Myometrial cell (primary cell): ENCODE measurements at places on chromosomes 6 and 20. TPM values are rescaled to one million over a fixed set of nuclear protein-coding genes. Genes with fewer than 3 reads are reported as not detected.

The SAYSD1 gene
- 9.5 and 14.0 TPM in 2 replicates for total RNA-seq

The FANCE gene
- 8.9 and 10.4 TPM in 2 replicates for total RNA-seq

The SPATA25 gene
- not detected in 2 replicates for total RNA-seq

The MAS1 gene
- total RNA-seq, result not detected in 2 replicates

The CLPSL1 gene
- total RNA-seq, result not detected in 2 replicates

The NOX3 gene
- not detected in 2 replicates for total RNA-seq

The RIMS4 gene
- total RNA-seq, result not detected in 2 replicates

The OR2B6 gene
- not detected in 2 replicates for total RNA-seq

The RFX6 gene
- not detected in 2 replicates for total RNA-seq

The ECT2L gene
- total RNA-seq, result not detected in 2 replicates

The CABLES2 gene
- 4.6 and 5.7 TPM in 2 replicates for total RNA-seq

The CST2 gene
- total RNA-seq, result not detected in 2 replicates

The LY6G6D gene
- not detected in 2 replicates for total RNA-seq

The MYMX gene
- not detected in 2 replicates for total RNA-seq

The DEFB128 gene
- total RNA-seq, result not detected in 2 replicates

The GHRH gene
- total RNA-seq, result not detected in 2 replicates

The SAMD3 gene
- 0.58 and 0.89 TPM in 2 replicates for total RNA-seq

The CDH4 gene
- 10.6 and 13.8 TPM in 2 replicates for total RNA-seq

The ENPP3 gene
- under 0.01 TPM in 2 replicates for total RNA-seq

The GATA5 gene
- not detected in 2 replicates for total RNA-seq

The ULBP2 gene
- total RNA-seq, result 8.1 and 10.6 TPM in 2 replicates

The RHAG gene
- not detected in 2 replicates for total RNA-seq

The KHDRBS2 gene
- total RNA-seq, result not detected in 2 replicates

The HTR1B gene
- 5.2 and 8.2 TPM in 2 replicates for total RNA-seq

The SRF gene
- total RNA-seq, result 21.9 and 28.4 TPM in 2 replicates
